CD4-positive, alpha-beta T cell (primary cell): ENCODE measurements at places on chromosomes 7 and 10. TPM values are rescaled to one million over a fixed set of nuclear protein-coding genes. Genes with fewer than 3 reads are reported as not detected.

The CRTAC1 gene
- total RNA-seq: not detected

The NXPH1 gene
- total RNA-seq: not detected

The UNCX gene
- not detected for total RNA-seq

The HHEX gene
- 1.0 TPM for total RNA-seq

GRCh38 chr10:132048294-132048667 is 17.5 kb upstream of the JAKMIP3 start:
- no peaks in the 10 kb centered on the region for H3K4me1 ChIP-seq
- no peaks in the 10 kb centered on the region for H3K36me3 ChIP-seq
- no peak overlapping the region for H3K27ac ChIP-seq
- DNase-seq: no peak
- H3K4me3 ChIP-seq: no peak overlapping the region

DNA sequence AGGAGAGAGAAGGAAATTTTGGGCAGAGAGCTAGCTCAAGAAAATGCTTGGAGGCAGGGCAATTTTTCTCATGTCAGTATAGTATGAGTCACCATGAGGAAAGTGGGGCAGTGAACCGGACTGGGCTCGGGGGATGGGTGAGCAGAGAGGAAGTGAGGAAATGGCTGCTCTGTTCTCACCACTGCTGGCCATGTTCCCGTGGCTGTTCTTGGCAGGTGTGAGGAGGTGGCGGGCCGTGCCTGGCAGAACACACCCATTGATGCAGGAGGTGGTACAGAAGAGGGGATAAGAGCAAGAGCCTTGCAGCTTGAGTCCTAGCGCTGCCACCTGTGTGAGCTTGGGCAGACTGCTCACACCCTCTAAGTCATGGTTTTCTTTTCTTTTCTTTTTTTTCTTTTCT is 304.4 kb upstream of the LYZL1 start:
- no peaks in the 10 kb centered on the region for H3K4me1 ChIP-seq
- no peaks in the 10 kb centered on the region for H3K27me3 ChIP-seq
- no peak for DNase-seq
- H3K4me3 ChIP-seq: no peak overlapping the region
- H3K36me3 ChIP-seq: no peaks in the 10 kb centered on the region
- H3K27ac ChIP-seq: no peak overlapping the region

DNA sequence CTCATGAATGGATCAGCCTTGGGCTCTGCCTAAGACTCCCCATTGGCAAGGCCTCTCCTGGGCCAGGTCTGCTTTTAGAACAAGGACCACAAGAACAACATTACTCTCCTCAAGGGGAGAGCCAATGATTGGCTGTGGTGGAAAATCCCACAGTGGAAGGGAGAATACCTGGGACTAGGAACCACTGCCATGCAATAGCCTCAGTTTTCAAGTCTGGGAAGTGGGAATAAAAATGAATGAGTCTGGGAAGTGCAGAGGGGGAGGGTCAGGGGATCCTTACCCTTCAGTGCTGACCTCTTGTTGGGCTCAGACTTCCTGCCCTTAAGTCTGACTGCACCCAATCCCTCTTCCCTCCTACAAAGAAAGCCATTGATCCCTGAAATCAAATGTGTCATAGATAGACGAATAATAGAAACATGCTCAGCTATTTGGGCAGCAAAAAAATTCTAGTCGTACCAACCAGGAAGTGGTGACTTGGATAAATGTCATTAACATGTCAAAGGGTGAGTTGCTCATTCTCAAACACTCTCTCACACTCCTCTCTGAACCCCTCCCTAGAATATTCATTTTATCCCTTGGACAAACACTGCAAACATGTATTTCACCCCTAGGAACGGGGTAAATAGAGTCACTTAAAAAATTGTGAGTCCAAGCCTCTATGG is 123.6 kb downstream of the SH3PXD2A start:
- H3K36me3 ChIP-seq: no peaks in the 10 kb centered on the region
- H3K27ac ChIP-seq: no peak overlapping the region
- H3K4me1 ChIP-seq: no peaks in the 10 kb centered on the region
- no peak overlapping the region for H3K4me3 ChIP-seq
- H3K27me3 ChIP-seq: no peaks in the 10 kb centered on the region
- no peak for DNase-seq

- no peak for DNase-seq
- H3K27ac ChIP-seq: no peak overlapping the region
- no peaks in the 10 kb centered on the region for H3K27me3 ChIP-seq
- H3K4me3 ChIP-seq: no peak overlapping the region
These were observed 63.9 kb upstream of the CACNA2D1 start for GRCh38 chr7:82507365-82507975.

GRCh38 chr10:77859200-77859864 is 67.2 kb downstream of the DLG5 start:
- no peaks in the 10 kb centered on the region for H3K4me1 ChIP-seq
- no peak overlapping the region for H3K4me3 ChIP-seq
- no peaks in the 10 kb centered on the region for H3K36me3 ChIP-seq
- H3K27ac ChIP-seq: no peak overlapping the region
- H3K27me3 ChIP-seq: no peaks in the 10 kb centered on the region
- DNase-seq: no peak

DNA sequence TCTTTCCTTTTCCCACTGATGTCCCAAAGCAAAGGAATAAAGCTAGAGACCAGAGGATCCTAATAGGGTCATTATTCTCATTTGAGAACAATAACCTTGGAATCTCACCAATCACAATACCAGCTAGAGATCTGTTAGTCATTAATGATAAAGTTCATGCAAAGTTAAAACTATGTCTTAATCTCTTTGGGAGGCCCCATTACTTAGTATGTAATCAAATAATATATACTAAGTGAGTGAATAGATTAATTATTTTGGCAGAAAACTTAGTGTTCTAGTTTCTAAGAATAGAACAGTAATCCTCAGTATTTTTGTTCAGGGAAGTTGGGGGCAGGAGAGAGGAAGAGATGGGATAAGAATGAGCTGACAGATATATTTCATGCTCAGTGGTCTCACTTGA is 227.2 kb downstream of the MTERF1 start:
- H3K36me3 ChIP-seq: no peaks in the 10 kb centered on the region
- H3K4me1 ChIP-seq: no peaks in the 10 kb centered on the region
- H3K27ac ChIP-seq: no peak overlapping the region
- no peak for DNase-seq
- no peaks in the 10 kb centered on the region for H3K27me3 ChIP-seq

DNA sequence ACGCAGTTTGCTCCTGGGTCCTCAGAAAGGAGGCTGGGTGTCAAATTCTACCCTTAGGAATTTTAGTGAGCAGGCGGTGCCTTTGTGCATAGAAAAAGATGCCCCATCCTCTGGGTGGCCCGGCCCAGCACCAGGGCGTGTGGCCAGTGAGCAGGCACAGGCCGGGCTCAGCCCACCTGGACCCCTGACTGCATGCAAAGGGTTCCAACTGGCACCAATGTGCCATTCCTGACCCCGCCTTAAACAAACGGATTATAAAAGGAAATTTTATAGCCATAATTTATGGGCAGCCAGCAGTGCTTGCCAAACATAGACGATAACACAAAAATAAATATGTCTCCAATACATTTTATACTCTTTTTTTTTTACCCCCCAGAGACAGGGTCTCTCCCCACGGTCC is 40.1 kb upstream of the GNA12 start:
- no peak overlapping the region for H3K27ac ChIP-seq
- H3K27me3 ChIP-seq: no peaks in the 10 kb centered on the region
- H3K4me3 ChIP-seq: no peak overlapping the region

- H3K27me3 ChIP-seq: no peaks in the 10 kb centered on the region
- no peak overlapping the region for H3K27ac ChIP-seq
- no peaks in the 10 kb centered on the region for H3K4me1 ChIP-seq
These were observed 390.6 kb downstream of the SDK1 start for GRCh38 chr7:3691478-3692158.

- no peak overlapping the region for H3K27ac ChIP-seq
- H3K27me3 ChIP-seq: no peaks in the 10 kb centered on the region
- no peaks in the 10 kb centered on the region for H3K36me3 ChIP-seq
- H3K4me3 ChIP-seq: no peak overlapping the region
- no peak for DNase-seq
These were observed 15.3 kb downstream of the MRPL32 start for GRCh38 chr7:42947521-42947920.

GRCh38 chr10:17112566-17112965 is 17.0 kb downstream of the CUBN start:
- H3K27ac ChIP-seq: no peak overlapping the region
- no peaks in the 10 kb centered on the region for H3K36me3 ChIP-seq
- H3K4me1 ChIP-seq: peaks cover 5% of the 10 kb centered on the region
- H3K27me3 ChIP-seq: no peaks in the 10 kb centered on the region

GRCh38 chr7:1238450-1238882 is 5.8 kb downstream of the UNCX start:
- no peak for DNase-seq
- H3K4me1 ChIP-seq: peaks cover 44% of the 10 kb centered on the region
- H3K27me3 ChIP-seq: peaks cover 90% of the 10 kb centered on the region
- no peak overlapping the region for H3K4me3 ChIP-seq
- no peak overlapping the region for H3K27ac ChIP-seq

DNA sequence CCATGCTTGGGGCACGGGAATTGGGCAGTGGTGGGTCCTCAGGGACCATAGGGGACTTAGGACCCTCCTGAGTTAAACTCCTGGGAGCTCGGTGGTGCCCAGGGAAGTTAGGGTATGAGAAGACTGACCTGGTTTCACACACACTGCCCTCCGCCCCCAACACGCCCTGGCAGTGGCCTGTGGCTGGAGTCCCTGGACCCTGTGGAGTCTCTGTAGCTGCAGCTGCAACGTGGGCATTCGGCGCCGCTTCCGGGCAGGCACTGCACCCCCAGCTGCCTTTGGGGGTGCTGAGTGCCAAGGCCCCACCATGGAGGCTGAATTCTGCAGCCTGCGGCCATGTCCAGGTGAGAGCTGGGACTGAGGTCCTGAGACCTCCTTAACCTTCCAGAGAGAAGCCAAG is 29.9 kb upstream of the ZNF862 start:
- H3K4me1 ChIP-seq: no peaks in the 10 kb centered on the region
- H3K27me3 ChIP-seq: no peaks in the 10 kb centered on the region
- DNase-seq: no peak
- no peak overlapping the region for H3K27ac ChIP-seq

GRCh38 chr7:35334506-35334905 is 80.6 kb upstream of the TBX20 start:
- peaks cover 5% of the 10 kb centered on the region for H3K27me3 ChIP-seq
- no peaks in the 10 kb centered on the region for H3K36me3 ChIP-seq
